A549 (cell line): ENCODE measurements at places on chromosomes 7 and 10.

DNA sequence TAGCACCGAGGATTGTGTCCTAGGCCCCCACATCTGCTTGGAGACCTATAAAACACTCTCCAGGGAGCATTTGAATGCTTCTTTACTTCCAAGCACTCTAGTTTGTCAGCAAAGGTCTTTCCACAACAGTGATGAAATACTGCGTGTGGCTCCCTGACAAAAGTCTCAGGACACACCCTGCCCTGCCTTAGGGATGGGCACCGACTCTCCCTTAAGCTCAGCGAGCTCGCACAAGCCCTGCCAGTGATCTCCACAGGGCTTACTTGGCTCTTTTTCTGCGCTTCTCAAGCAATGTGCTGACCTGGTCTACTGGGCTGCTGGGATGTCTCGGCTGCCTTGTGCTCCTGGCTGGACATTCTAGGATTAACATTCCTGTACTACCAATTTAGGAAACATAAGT is 84.3 kb upstream of the MPP7 start:
- DNase-seq, result peak; percentile 14

- no peak for DNase-seq
These were observed 225.2 kb upstream of the TAC1 start for GRCh38 chr7:97506728-97507127.

GRCh38 chr10:30007406-30007805 is 52.0 kb downstream of the JCAD start:
- DNase-seq, result no peak

GRCh38 chr10:116763440-116763839 is 21.1 kb upstream of the HSPA12A start:
- DNase-seq, result no peak

DNA sequence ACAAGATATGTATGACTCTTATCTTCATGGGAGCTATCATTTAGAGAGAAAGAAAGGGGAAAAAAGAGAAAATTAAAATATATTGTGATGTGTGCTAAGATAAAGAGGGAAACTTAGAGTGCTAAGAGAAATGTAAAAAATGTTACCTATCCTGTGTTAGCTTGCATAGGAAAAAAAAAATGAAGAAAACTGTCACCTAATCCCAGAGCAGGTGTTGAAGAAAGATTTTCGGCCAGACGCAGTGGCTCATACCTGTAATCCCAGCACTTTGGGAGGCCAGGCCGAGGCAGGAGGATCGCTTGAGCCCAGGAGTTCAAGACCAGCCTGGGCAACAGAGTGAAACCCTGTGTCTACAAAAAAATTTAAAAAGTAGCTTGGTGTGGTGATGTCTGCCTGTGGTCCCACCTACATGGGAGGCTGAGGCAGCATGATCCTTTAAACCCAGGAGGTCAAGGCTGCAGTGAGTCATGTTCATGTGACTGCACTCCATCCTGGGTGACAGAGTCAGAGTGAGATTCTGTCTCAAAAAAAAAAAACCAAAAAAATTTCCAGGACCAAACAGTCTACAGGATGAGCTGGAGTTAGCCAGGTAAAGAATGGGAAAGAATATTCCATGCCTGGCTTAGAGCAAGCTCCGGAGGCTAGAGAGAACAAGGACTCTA is 2.4 kb upstream of the MKLN1 start:
- no peak for DNase-seq

DNA sequence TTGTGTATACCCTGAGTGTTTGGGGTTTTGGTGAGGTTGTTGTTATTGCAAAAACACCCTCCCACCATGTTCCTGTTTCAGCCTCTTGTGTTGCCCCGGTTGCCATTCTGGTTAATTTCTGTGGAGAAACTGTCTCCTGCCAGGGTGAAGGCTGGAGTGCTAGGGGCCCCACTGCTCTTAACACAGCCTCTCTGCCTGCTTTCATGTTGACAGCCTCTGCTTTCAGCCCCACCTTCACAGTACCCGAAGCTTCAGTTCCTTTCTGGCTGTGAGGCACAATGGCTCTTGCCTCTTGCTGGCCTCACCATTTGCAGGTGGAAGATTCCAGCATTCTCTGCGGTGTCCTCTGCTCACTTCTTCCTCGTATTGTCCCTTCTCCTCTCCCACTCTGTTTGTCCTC is 19.2 kb downstream of the SLC18A2 start:
- no peak for DNase-seq

DNA sequence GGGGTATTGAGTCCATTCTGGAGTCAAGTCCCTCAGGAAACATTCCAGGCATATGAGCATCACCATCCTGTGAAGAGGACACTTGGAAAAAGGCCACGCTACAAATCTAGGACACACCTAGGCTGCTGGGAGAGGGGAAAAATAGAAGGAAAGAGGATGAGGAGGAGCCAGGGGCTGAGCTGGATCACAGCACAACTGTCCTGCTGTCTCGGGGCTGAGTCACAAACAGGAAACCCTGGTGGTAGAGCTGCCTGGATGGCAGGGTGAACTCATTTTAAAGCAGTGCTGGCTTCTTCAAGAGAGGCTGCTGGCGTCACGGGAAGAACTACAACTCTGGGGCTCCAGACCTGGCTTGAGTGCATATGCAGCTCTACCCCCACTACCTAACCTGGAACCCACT is 151.5 kb downstream of the RNF216 start:
- DNase-seq, result no peak

DNA sequence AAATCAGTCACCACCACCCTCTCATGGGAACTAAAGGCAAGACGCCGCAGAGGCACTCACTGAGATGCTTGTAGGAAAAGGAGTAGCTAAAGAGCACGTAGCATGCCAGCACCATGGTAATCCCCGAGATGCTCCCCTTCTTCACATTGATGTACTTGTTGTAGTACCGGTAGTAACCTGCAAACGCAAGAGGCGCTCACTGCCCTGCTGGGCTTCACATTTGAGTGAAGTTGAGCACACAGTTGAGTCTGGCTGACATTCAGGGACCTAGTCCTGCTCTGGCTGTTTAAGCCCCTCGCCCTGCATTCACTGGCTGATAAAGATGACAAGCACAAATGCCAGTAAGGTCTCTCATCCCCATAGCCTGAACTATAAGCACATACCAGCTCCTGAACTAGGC is 6.9 kb downstream of the ATP5MF start:
- DNase-seq, result peak; percentile 63

- DNase-seq, result no peak
These were observed 125.3 kb downstream of the GPR158 start for GRCh38 chr10:25300073-25300472.

- no peak for DNase-seq
These were observed 404.3 kb upstream of the LRRTM3 start for GRCh38 chr10:66521506-66521905.

- no peak for DNase-seq
These were observed 96.9 kb upstream of the ZNF438 start for GRCh38 chr10:31128536-31128935.

DNA sequence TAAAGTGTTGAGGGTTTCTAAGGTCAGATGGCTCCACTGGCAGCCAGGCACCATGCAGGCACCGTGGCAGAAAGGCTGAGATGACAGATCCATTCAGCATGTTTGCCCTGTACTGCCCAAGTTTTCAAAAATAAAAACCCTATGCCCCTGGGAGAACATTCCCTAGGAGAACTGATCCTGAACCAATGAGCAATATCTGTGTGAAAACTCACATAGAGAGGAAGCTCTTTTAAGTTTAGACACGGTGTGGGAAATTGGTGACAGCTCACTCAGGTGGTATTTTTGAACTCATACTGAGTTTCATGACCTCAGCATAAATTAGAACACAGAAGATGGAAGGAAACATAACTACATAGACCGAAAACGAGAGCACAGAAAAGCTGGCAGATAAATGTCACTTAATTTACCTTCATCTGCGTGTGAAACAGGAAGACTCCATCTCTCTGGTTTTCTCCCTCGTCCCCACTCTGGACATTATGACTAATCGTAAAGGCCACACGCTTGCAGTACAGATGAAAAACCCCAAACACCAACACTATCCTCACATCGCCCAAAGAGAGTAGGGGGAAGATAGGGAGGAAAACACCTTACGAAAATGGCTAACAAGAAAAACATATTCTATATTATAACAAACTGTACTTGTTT is 127.8 kb downstream of the ICA1 start:
- no peak for DNase-seq

DNA sequence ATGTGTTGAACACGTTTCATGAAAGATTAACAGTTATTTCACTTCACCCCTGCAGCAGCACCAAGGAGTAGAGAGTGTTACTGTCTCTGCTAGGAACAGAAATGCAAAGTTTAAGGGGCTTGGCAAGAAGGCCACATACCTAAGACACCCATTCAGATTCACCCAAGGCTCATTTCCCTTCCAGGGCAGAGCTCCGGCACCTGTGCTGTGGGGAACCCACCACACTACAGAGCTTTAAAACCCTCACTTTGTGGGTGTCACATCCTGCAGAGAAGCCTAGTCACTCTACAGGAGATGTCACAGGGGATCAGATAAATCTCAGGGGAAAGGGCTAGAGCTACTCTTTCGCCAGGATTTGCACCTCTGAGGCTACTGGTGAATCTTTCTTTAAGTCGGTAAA is 176.1 kb upstream of the KLF6 start:
- DNase-seq, result no peak

- DNase-seq, result no peak
These were observed 67.9 kb downstream of the CABCOCO1 start for GRCh38 chr10:61730671-61731070.

GRCh38 chr10:33122014-33122809 is 164.2 kb upstream of the ITGB1 start:
- DNase-seq, result peak; percentile 29

DNA sequence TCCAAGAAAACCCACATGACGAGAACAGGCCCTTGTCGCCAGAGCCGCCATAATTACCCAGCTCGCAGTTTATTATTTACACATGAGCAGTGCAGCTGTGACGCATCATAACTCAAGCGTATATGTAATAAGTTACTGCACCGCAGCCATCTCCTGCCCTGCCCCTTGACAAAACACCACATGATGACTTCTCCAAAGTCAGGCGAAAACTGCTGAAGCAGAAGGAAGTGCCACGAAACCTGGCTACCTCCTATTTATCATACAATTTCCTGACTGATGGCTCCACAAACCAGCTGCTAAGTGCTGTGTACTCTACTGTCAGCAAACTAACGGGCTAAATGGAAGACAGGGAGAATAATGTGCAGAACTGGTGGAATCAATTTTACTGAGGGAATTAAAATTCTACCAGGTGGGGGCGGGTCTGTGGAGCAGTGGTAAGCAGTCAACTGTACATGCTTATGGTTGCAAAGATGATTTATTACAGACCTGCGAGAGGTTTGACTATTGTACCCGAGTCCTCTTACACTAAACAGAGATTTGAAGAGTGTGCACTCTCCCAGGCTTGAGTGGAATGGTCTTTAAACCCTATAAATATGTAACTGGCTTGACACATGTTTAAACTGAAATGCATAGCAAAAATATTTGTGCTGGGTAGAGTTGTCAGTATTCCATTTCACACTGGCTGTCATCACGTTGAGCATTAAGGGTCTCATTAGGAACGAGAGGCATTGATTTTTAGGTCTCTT is 156.0 kb downstream of the GLI3 start:
- DNase-seq, result no peak

DNA sequence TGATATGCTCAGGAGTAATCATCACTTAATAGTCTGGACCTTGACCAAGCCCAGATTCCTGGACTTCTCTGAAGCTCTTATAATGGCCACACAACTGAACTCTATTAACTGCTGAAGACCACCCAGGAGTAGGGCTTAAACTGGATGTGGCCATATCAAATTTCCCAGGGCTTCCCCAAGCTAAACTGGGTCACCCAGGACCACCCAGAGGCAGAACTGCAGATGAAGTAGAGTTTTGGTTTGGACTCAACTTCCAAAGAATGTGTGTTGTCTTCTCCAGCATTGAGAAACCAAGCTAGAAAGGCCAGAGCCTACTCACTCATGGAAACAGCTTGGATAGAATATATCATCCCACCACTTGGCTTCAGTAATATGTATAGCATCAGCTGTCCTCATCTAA is 358.2 kb upstream of the MEOX2 start:
- DNase-seq, result no peak

DNA sequence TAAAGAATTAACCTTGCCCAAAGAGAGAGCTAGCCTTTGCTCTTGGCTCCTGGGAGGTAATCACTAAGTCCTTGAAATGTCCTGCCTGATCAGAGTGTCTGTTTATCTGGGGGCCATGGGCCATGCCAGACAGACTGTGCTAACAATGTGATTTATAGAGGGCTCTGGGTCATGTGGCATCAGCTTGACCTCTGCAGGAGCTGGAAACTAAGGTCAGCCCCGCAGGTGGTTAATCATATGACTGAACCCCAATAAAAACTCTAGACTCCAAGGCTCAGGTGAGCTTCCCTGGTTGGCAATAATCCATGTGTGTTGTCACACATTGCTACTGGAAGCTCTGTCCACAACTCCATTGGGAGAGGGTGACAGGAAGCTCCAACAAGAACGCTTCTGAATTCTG is 47.5 kb downstream of the NDUFB2 start:
- DNase-seq, result no peak

- no peak for DNase-seq
These were observed 34.4 kb upstream of the CABCOCO1 start for GRCh38 chr10:61628151-61628874.

- no peak for DNase-seq
These were observed 59.1 kb downstream of the NRF1 start for GRCh38 chr7:129670656-129671055.

GRCh38 chr7:22049766-22050500 is 104.2 kb upstream of the CDCA7L start:
- no peak for DNase-seq

- DNase-seq, result no peak
These were observed at the start of gene ACSL5 for GRCh38 chr10:112373912-112374338. Gene ACSL5 (plus strand): TSS chr10:112374116. CDS start chr10:112394947, 20,831 bp downstream.

GRCh38 chr7:148398844-148399365 is 191.7 kb upstream of the C7orf33 start:
- no peak for DNase-seq

- peak; percentile 90 for DNase-seq
These were observed 33.1 kb upstream of the EGFR start for GRCh38 chr7:54985426-54986330.

DNA sequence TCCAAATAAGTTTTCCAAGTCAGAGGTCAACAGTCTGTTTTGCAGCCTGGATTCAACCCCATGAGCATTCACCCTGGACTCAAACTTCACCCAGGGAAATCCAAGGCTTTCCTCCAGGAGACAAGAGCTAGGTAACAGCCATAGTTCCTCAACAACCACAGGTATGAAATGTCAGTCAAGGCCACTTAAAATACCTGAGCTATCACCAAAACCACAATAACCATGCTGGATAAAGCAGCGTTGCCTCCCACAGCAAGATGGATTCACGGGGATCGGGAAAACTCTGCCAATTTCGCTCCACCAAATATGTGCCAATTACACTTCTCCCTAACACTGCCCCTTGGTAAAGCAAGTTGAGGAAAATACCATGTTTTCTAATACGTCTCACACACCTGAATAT is 444.1 kb upstream of the KLF6 start:
- no peak for DNase-seq

- no peak for DNase-seq
These were observed 18.6 kb downstream of the PFKFB3 start for GRCh38 chr10:6221192-6221940.

- DNase-seq, result no peak
These were observed 43.3 kb downstream of the SGCE start for GRCh38 chr7:94612661-94613060.

- DNase-seq, result no peak
These were observed 75.3 kb downstream of the SVOPL start for GRCh38 chr7:138625849-138626230.

GRCh38 chr7:108001764-108002725 is 916 bp downstream of the LAMB1 start:
- DNase-seq, result no peak
